ENCODE measurements at places on chromosomes 11 and 22.

DNA sequence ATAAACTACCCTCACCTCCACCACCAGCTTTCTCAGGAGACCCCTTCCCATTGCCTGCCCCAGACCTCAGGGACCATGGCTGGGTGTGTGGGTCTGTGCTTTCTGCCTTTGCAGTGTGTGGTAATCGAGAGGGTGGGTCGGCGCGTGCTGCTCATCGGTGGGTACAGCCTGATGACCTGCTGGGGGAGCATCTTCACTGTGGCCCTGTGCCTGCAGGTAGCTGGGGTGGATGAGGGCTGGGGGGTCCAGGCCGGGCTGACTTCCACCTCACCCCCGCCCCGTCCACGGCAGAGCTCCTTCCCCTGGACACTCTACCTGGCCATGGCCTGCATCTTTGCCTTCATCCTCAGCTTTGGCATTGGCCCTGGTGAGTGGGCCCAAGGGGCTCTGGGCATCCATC lies 10.5 kb upstream of the MIF start:
- DNase-seq = no peak

DNA sequence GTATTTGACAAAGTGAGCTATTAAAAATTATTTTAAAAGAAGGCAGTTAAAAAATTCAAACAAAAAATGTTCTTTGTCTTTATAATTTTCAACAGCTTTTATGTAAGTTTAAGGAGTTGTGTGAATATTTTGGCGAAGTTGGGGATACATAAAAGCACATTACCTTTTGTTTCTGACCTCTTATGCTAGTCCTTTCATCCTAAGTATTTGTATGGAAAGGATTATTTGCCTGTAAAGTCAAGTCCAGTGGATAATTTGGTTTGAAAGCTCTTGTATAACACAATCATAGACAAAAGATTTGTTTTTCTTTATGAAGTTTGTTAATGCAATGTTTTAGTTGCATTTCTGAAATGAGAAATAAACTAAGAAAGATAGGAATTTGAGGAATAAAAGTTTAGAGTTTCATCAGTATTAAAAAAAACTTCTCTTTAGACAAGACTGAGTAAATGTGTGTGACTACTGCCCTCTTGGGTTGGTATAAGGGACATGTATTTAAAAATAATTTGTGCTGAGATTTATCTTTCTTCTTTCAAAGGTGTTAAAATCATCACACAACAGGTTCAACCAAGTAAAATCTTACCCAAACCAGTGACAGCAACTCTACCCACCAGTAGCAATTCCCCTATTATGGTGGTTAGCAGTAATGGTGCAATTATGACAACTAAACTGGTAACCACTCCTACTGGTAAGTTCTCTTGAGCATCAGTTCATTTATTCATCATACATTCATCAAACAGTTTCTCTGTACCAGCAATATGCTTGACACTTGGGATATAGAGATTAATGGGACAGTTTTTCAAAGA lies 68.2 kb downstream of the EMSY start:
- no peak for DNase-seq

DNA sequence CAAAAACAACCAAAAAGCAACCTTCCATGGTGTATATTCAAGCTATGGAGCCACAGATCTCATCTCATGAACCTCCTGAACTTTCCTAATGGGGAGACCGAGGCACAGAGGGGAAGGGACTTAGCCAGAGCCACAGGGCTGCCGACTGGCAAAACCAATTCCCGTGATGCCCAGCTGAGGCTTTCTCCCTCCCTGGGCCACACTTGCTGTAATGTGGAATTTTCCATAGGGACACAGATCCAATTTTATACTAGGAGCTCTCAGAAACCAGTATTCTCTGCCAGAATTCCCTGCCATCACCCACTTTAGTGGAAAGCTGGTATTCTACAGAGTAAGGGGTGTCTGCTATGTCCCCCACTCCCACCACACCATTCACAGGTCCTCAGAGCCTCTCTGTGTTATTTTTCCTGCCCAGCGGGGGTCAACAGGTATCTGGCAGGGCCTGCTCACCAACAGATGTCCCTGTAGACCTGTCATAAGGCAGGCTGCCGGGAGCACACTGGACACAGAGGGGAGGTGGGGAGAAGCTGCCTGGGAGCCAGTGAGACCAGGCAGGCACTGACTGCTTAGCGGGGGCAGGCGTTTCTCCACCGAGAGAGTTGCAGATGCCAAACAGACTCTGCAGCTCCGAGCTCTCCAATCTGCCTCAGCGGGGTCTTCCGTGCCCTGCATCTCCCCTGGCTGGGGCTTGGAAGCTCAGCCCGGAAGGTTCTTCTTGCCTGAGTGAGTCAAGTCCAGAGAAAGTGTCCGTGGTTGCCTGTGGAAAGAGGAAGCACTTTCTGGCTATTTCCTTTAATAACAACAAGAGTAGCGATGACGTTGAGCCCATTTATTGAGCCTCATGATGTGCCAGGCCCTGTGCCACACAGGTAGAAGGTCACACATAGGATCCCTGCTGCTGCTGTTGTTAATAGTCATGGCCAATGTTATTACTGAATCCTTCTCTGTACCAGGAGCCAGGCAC lies 26.3 kb downstream of the RPS6KA4 start:
- no peak for DNase-seq

- DNase-seq = peak; percentile 79
These were observed 2.7 kb upstream of the KRTAP5-6 start for GRCh38 chr11:1694064-1694845.

GRCh38 chr11:27317751-27318150 lies 45.3 kb downstream of the CCDC34 start:
- DNase-seq = no peak

GRCh38 chr22:22210889-22211833 lies 33.4 kb upstream of the VPREB1 start:
- DNase-seq = peak; percentile 15

DNA sequence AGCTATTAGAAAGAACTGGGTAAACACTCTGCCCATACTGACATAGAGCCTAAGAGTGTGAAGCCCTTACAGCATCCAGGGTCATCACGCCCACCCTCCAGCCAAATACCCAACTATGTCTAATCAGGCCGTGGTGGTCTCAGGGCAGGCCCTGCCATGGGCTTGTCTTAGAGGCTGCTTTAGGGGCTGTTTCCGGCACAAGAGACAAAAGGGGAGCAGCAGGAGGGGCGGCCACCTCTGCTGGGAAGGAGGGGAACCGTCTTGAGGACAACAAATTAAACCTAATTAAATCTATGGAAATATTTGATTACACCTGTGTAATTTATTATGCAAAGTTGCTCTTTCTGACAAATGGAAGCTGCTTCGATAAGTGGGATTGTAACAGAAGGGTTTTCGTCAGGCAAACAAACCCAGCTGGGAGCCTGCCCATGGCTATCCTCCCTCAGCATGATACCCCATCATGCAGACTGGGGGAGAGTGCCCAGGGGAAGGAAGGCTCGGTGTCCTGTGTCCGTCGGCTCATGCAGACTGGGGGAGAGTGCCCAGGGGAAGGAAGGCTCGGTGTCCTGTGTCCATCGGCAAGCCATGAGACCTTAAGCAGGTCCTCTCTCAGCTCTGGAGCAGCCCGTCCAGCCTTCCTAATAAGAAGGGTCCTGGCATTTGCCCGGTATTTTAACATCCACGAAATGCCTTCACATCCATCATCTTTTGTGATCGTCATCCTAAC lies 163.6 kb upstream of the B3GAT1 start:
- no peak for DNase-seq

GRCh38 chr22:49019737-49020713 lies 807.6 kb downstream of the BRD1 start:
- no peak for DNase-seq

DNA sequence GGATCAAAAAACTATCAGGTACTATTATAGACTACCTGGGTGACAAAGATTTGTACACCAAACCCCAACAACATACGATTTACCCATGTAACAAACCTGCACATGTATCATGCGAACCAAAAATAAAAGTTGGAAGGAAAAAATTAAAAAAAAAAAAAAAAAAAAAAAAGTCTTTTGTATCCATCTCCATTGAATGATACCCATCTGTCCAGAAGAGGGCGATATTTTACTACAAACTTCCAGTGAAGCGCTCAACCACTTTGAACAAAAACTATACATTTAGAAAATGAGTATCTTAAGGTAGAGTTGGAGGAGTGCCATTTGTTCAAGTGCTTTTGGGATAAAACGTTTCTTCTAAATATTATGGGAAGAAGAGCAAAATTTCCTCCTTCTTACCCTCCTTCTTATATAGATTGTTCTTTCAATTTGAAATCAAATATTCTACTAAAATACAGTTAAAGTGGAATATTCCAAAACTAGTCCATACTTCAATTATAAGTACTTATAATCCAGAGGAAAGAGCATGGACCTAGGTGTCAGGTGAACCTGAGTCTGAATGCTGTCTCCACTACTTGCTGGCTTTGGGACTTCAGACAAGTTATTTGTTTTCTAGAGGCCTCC lies 23.3 kb downstream of the ARL14EP start:
- no peak for DNase-seq

DNA sequence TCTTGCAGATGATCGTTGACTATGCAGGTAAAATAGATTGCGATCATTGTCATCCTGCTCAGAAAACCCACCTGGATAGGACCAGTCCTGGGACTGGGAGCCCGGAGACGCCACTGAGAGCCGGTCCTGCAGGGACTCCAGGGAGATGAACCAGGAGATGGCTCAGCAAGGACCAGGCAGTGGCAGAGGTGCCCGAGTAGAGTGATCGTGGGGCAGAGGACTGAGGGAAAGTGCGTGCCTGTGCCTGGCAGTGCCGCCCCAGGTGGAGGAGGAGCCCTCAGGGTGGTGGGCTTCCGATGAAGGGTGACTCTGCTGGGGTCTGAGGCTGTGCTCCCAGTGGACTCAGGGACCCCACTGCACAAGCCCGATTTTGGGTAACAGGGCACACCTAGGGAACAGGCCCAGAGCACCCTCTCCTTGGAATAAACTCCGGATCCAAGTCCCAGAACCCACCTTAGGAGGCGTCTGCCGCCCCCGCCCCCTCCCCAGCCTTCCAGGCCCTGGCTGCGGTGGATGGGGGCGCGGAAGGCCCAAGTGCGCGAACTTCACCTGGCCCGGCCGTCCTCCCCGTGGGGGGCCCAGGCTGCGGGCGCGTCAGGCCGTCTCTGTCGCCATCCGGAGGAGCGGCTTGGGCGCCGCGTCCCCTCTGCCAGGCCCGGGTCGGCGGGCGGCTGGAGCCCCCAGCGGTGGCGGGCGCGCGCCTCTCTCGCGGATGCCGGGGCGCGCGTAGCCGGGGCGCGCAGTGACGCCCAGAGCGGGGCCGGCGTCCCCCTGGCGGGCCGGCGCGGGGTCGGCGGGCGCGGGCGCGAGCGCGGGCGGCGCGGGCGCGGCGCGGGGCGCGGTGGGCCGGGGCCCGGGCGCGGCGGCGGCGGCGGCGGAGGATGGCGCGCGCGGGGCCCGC lies 1338.8 kb downstream of the BRD1 start:
- no peak for DNase-seq

DNA sequence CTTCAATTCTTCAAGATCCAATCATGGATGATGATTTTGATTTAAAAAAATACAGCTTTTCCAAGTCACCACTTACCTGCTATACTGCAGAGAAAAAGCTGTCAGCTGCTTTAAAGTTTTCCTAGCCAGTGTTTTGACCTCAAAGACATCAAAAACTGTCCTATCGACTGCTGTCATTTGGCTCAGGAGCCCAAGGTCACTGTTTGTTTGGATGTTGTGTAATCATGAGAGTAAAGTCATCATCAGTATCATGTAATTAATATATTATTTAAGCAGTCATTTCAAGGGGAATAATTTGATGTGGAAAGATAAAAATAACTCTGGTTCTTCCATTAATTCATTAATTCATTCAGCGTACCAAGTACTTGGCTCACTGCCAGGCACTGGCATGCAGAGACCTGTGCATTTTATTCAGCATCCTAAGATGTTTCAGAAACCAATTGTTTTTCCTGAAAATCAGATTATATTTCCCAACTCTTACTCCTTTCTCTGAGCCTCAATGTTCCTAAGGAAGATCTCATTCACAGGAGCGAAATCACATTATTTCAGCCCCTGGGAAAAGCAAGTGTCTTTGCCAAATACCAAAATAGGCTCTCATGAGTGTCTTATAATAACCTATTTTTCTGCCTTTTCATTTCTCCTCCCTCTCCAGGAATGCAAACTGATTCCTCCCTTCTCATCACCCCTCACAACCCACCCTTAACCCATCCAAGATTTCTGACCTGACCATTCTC lies 59.9 kb downstream of the SLC1A2 start:
- no peak for DNase-seq

- DNase-seq = no peak
These were observed 69.9 kb downstream of the BUD13 start for GRCh38 chr11:116702772-116703385.

DNA sequence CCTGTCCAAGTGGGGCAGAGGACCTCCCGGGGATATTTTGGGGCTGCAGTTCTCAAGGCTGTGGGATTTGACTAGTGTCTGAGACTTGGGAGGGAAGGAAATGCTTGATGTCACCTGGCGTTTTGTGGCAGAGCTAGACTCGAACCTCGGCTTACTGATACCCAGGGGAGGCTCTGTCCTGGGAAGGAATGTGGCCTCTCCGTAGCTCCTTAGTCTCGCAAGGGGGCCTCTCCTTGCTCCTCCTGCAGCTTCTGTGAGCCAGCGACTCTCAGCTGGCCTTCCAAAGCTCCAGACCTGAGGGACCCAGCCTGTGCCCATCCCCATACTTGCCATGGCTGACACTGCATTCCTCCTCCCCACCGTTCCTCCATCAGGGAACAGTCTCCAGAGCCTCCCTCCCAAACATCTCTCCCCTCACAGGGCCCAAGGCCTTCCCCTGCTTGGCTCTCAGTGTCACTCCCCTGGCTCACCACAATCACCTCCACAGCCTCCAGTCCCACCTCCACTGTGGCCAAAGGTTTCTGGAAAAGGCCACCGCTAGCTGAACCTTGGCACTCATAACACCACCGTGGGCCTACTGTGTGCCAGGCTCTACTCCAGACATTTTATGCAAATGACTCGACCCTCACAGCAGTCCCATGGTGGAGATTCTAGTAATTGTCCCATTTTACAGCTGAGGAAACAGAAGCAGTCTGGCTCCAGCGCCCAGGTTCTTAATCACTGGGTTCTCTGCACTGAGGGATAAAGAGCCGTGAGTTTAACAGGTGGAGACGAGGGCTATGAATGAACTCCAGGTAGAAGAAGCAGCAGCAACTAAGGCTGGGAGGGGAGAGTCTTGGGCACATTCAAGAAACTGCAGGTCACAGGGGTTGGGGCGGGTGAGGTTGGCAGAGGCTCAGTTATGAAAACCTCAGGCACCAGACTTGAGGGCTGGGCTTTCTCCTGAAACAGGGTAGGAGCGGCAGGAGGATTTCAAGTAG lies 12.1 kb downstream of the P2RY2 start:
- no peak for DNase-seq

GRCh38 chr22:32903507-32903906 lies 102.0 kb downstream of the TIMP3 start:
- DNase-seq = no peak

- DNase-seq = no peak
These were observed 282.5 kb downstream of the KCNA4 start for GRCh38 chr11:29734287-29734686.

- no peak for DNase-seq
These were observed 741 bp upstream of the MTA2 start for GRCh38 chr11:62602141-62603071.

All from stimulated activated CD4-positive, alpha-beta T cell treated with anti-CD3 and anti-CD28 coated beads, Interleukin-1b, Interleukin-23, amount 100 ng/mL, for 48 hours (primary cell).